Esophagus squamous epithelium (tissue), 5 donors: ENCODE measurements at places on chromosomes 3 and 15.

DNA sequence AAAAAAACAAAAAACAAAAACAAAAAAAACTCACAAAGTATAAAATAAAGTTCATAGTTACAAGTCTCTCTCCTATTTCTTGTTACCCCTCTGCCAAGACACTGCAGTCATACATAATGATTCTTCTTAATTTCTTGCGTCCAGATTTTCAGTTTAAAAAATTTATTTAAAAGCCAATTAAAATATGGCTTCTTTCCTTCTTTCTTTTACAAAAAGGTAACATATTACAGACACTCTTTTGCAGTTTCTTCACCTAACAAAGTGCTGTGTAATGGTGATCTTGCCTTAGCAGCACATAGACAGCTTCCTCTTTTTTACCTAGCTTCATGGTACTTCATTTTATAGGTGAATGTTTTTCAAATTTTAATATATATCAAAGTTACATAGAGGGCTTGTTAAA, 136.1 kb upstream of the SGO1 start:
- DNase-seq, result no peak

GRCh38 chr15:38576837-38577236, 12.2 kb upstream of the RASGRP1 start:
- no peak for DNase-seq

DNA sequence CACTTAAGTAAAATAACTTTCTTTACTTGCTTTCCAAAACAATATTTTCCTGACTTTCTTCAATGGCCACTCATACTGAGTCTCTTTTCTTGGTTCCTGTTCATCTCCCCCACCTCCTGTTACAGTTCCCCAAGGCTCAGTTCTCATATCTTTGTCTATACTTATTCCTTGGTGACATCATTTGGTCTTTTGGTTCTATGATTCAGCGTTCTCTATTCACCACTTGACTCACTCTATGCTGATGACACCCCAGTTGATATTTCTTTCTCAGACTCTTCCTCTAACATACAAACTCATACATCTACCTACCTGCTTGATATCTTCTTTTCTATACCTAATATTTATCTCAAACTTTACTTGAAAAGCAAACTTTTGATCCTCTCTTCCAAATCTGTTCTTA, 85.0 kb upstream of the P3H2 start:
- no peak for DNase-seq

DNA sequence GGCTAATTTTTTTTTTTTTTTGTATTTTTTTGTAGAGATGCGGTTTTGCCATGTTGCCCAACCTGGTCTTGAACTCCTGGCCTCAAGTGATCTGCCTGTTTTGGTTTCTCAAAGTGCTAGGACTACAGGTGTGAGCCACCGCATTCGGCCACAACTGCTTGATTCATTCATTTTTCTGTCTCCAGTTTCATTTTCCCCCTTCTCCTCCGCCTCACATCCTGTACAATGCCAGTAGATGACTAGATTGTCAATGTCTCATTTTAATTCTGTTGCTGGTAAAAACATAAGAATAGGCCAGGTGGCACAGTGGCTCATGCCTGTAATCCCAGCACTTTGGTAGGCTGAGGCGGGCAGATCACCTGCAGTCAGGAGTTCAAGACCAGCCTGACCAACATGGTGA, 12.0 kb upstream of the ZNF592 start:
- DNase-seq, result no peak

GRCh38 chr15:89593018-89593417, 17.7 kb downstream of the TICRR start:
- no peak for DNase-seq

DNA sequence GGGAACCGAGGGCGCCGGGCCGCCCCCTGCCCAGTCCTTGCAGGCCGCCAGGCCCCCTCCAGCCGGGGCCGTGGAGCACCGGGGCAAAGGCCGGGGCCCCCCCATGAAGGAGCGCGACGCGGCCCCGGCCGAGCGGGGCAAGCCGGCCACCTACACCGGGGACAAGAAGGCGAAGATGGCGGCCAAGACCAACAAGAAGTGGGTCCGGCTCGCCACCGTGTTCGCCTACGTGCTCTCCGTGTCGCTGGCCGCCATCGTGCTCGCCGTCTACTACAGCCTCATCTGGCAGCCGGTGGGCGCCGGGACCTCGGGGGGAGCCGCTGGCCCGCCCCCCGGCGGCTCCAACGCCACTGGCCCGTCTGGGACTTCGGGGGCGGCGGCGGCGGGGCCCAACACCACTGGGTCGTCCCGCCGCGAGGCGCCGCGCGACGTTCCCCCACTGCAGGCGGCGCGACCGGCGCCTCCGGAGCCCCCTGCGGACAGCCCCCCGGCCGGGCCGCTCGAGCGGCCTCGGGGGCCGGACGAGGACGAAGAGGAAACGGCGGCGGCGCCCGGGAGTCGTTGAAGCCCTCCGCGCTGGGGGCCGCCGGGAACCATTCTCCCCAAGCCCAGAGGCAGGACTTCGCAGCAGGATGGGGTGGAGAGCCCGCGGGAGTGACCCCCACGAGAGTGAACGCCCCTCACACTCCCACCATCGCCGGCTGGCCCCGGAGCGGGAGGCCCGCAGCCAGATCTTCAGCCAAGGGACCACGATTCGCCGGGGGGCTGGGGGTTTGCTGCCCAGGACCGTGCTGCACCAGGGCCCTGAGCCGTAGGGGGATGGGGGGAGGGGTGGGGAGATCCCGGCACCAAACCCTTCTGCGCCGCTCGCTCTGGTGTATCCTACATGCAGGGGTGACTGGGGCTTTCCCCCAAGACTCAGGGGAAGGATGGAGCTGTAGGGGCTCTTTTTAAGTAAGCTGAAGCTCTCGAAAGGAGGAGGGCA, 753 bp downstream of the INAFM2 start:
- no peak for DNase-seq

GRCh38 chr3:194476784-194477183, 10.0 kb downstream of the ATP13A3 start:
- DNase-seq, result no peak

GRCh38 chr3:141275032-141275422, 43.4 kb downstream of the PXYLP1 start:
- DNase-seq, result no peak

DNA sequence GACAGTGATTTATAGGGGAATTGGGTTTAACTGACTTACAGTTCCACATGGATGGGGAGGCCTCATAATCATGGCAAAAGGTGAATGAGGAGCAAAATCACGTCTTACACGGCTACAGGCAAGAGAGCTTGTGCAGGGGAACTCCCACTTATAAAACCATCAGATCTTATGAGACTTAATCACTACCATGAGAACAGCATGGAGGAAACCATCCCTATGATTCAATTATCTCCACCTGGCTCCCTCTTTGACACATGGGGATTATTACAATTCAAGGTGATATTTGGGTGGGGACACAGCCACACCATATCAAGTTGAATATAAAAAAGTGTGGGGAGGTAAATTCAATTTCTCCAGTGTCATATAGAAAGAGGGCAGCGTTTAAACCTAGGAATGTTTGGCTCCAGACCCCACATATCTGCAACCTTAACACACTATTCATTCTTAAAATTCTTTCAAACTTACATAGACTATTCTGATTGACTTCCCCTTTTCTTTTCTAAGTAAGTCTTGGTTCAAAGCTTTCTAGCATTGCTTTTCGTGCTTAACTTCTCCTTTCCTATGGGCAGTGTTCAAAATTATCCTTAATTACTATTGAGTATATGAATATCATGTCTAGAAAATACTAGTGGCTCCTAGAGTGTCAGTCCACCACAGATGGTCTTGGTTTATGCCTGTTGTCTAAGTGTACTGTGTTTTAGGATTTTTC, 446.7 kb upstream of the GBE1 start:
- no peak for DNase-seq

DNA sequence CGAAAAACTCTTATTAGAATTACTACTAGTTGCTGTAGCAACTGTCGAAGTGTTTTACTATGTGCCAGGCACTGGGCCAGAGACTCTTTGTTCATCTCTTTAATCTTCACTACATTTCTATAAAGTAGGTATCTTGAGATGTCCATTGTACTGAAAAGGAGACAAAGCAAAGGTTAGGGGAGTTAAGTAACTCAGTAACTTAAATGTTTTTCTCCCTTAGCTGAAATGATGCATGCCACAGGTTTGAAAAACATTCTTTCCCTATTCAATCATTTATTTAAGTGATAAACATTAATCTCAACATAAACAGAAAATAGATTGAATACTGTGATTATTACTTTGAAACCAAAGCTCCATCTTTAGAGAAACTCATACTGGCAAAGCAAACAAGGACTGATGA, 776.2 kb downstream of the FHIT start:
- DNase-seq, result no peak

GRCh38 chr3:107436029-107436428, 58.8 kb downstream of the CCDC54 start:
- DNase-seq, result no peak

GRCh38 chr15:43220991-43221403, at the start of gene EPB42:
EPB42 (minus strand) TSS chr15:43221018; CDS start chr15:43220825, 193 bp downstream.
- DNase-seq, result no peak

DNA sequence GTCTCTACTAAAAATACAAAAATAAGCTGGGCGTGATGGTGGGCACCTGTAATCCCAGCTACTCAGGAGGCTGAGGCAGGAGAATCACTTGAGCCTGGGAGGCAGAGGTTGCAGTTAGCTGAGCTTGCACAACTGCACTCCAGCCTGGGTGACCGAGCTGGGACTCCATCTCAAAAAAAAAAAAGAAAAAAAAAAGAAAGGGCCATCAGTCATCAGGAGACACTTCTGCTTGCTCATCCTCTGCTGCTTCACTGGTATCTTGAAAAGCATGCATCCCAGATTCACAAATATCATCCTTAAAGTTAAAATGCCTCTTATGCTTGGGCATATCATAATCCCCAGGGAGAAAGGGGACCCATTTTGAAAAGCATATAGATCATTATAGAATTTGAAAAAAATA, 176.6 kb upstream of the NR2F2 start:
- DNase-seq, result no peak

DNA sequence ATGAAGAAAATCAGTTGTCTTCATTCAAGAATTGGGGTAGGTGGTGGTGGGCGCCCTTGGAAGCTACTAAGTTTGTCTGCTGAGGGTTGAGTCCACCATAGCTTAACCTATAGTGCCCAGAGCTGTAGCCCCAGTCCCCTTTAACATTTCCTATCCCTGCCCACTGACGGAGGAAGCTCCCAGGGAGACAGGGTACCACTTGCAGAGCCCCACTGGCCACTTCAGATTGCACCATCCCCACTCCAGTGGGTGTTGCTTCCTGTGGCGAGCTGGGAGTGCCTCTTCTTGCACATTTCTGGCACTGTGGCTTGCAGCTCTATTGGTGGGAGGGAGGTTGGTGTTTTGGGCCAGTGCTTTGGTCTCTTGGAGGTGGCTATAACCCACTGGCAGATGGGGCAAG, 2.7 kb downstream of the PXYLP1 start:
- no peak for DNase-seq

GRCh38 chr15:62823561-62823960, 219.0 kb upstream of the TPM1 start:
- DNase-seq, result no peak

DNA sequence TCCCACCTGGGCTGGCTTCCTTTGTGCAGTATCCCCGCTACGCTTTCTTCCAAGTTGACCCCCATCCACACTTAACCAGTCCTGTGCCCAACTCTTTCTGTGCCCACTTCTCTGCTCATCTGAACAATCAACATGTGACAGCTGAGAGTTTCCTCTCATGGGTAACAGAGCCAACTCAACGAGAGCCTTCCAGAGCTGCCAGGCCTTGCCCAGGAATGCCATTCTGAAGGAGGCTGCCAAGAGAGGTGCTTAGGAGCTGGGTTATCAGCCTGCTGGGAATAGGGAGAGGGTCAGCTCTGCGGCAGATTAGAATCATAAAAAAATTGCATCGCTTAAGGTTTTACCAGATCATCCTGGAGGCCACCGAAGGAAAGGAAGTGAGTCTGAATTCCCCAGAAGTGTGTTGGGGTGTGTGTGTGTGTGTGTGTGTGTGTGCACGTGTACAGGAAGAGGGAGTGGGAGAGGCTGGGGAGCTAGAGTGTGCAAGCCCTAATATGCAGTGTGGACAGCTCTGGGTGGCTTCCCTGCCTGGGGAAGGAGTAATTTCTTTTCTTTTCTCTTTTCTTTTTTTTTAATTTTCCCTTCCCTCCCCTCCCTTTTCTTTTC, 66.7 kb downstream of the ITGA11 start:
- no peak for DNase-seq

GRCh38 chr3:118488732-118489131, 545.9 kb downstream of the IGSF11 start:
- no peak for DNase-seq

DNA sequence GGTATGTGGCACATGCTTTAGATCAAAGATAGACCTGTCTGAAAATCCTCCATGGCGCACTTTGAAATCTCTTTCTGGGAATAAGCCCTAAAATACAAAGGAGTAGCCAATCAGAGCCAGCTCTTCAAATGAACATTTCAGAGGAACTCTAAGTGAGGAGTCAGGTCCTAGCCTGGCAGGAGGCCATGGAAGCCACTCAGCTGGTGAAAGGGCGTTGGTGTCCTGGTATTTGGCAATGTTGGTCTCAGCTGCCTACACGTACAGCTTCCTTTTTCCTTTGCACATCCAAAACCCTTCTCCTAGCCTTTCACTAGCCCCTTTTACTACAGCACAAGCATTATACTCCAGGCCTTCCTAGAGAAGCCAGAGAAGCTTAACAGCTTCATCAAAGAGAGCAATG, 5.5 kb downstream of the WDR73 start:
- DNase-seq, result no peak

DNA sequence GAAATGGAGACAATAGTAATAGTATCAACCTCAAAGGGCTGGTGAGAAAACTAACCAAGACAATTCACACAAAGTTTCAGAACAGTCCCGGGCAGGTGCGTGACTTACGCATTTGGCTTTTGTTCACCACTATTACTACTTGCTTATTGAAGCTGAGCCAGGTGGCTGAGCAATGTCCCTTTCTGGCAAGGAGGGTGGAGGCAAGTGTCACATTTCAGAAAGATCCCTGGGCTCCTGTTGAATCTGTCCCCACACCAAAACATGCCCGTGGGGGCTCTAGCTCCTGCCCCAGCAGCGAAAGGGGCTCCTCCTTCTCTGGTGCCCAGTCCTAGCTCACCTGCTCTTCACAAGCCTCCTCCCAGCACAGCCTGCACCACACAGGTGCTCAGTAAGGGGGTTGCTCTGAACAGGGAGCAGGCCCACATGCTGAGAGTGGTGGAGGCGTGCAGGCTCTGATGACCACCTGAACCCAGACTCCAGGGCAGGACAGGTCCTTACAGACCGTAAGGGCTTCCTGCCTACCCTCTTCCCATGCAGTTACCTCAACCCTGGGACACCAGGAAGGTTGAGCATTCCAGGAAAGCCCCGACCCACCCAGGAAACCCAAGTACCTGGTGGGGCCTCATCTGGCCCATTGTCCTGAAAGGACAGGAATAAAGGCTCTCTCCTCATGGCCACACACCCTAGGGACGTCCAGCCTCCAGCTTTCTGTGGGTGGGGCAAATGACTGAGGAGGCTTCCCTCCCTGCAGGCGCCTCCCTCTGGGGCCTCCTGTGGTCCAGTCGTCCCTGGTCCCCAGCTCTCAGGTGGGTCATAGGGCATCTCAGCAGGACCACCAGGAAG, 32.6 kb downstream of the SEMA7A start:
- DNase-seq, result no peak

- no peak for DNase-seq
These were observed 15.9 kb upstream of the LTF start for GRCh38 chr3:46480491-46481195.
